ENCODE measurements at places on chromosomes 1 and 21.

- no peak for DNase-seq
Measured at GRCh38 chr1:226717256-226717909, 21.7 kb downstream of the ITPKB start.

GRCh38 chr1:82724246-82724645 lies 923.5 kb downstream of the ADGRL2 start:
- no peak for DNase-seq

GRCh38 chr1:180131510-180131909 lies 23.2 kb upstream of the QSOX1 start:
- no peak for DNase-seq

- DNase-seq = no peak
Measured at GRCh38 chr1:105243411-105243810, 1493.7 kb downstream of the AMY1C start.

DNA sequence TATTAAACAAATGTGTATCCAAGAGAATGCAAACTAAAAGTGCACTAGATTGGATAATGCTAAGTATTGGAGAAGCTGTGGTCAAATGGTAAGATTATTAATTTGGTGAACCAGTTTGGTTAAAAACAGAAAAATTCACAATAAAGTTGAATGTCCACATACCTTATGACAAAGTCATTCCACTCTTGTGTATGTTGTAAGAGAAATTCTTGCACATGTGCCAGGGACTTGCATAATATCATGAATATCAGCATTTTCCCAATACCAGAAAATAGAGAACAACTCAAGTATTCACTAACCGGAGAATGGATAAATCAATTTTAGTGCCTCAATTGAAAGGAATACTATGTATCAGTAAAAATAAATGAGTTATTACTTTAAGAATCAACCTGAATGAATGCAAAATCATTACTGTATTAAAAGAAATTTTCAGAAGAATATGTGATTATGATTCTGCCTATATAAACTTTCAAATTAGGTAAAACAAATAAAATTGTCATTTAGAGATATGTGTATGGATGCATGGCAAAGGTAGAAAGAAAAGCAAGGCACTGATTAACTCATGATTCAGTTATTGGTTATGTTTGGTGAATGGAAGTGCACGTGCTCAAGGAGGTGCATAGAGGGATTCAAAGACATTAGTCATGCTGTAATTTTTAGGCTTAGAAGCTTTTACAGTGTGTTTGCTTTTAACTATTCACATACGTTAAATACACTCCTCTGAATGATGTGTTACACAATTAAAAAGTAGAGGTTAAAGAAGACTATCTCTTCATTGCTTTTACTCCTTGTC lies 217.4 kb upstream of the KCNK2 start:
- no peak for DNase-seq

DNA sequence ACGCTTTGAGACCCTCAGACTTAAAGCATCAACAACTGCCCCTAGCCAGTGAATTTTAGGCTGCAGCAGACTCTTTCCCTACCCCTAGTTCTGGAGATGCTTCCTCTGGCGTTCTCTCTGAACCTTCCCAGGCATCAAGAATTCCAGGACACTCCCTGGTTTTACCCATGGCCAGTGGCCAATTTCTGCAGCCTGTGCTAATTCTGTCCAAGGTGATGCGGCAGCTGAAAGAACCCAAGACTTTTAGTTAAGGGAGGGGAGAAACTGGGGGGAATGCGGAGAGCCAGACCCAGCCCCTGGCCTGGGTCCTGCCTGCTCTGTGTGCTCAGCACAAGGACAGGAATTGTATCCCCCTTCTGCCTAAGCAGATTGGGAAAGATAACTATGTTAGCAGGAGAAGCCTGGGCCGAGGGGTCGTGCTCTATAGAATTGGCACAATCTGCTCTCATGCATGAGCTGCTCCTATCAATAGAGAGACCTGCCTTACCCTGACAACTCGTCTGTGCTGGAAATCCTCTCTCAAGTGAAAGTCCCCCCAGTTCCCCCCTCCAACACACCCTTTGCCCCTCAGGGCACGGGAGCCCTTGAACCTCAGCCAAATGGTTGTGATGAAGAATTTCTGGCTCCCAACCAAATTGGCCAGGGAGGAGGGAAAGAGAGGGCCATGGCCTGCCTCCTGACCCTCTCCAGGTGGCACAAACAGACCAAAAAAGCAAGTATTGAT lies 5.4 kb upstream of the GJA8 start:
- no peak for DNase-seq

DNA sequence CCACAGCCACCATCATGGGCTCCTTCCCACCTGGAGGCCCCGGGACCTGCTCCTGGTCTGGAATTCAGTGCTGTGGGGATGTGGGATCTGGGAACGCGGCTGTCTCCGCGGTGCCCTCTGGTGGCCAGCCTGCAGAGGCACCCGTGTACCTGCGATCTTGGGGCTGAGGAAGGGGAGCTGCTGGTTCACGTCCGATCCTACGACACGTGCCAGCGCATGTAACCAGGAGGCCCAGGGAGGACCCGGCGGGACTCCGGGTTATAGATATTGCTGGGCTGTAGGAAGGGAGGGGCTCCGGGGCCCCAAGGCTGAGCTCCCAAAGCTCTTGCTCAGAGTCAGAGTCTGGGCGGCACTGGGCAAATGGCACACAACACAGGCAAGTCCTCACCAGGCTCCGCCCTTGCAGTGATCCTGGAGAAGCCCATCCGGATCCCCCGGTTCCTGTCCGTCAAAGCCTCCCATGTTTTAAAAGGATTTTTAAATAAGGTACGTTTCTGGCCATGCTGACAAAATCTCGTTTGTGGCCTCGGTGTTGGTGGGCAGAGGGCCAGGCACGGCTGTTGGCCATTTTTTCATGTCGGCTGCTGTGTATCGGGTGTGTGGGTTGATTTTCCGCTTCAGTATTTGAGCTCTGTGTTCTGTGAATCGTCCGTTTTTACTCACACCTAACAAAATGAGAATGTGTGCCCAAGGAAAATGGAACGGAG lies 20.1 kb downstream of the FAAP20 start:
- peak; percentile 31 for DNase-seq

DNA sequence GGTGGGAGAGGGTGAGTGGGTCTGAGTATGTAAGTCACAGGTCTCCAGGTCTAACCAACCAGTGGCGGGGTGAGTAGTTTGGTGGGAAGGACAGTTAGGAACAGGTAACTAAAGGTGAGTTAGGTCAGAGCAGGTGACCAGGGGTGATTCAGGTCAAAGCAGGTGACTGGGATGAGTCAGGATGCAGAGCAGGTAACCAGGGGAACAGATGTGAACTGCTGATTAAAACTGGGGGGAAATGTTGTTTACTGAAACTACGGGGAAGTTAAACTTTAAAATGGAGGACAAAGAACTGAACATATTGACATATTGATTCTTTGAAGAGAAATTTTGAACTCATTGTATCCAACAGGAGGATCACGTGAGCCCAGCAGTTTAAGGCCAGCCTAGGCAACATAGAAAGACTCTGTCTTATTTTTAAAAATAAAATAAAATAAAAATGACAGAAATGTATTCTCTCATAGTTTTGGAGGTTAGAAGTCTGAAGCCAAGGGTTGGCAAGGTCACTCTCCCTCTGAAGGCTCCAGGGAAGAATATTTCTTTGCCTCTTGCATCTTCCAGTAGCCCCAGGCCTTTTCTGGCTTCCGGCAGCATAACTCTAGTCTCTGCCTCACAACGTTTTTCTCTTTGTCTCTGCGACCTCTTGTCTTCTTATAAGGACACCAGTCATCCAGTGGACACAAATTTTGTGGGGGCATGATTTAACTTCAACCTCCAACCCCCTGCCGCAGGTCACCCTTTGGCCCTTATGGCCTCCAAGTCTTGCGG lies 64.3 kb upstream of the TINAGL1 start:
- no peak for DNase-seq

DNA sequence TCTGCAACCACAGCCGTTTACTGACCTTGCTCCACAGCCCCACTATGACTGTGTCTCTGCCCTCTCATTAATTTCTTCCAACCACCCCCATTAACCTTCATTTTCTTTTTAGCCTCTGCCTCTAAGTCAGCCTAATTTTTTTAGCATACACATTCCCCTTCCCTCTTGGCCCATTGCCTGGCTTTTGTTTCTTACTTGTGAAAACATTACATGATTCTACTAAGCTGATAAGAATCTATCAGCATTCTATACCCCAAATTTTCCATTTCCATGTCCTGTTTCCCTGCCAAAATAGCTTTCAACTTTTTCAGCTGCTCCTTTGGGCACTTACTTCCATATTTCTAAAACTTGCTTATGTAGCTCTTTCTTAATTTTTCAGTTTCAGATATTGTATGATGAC lies 79.8 kb downstream of the PCP4 start:
- DNase-seq = no peak

DNA sequence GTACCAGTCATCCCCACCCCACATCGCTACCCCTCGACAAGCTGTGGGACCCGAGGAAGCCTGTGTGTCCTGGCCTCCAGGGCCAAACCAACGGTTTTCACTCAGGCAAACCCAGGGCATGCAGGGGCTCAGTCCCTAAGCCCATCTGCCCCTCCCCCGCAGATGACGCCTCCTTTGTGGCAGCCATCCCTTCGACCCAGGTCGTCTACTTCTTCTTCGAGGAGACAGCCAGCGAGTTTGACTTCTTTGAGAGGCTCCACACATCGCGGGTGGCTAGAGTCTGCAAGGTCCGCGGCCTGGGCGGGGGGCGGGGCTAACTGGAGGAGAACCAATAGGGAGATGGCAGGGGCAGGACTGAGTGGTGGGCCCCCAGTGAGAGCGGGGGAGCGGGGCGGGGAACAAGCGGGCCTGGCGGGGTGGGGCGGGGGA lies 7.4 kb downstream of the SEMA4A start:
- DNase-seq = peak; percentile 72

- no peak for DNase-seq
Measured at GRCh38 chr1:244029124-244029523, 22.0 kb upstream of the ZBTB18 start.

- DNase-seq = no peak
Measured at GRCh38 chr1:177976596-177976995, 6.7 kb upstream of the SEC16B start.

GRCh38 chr1:11851180-11851579 lies 3.6 kb upstream of the NPPA start:
- DNase-seq = no peak

DNA sequence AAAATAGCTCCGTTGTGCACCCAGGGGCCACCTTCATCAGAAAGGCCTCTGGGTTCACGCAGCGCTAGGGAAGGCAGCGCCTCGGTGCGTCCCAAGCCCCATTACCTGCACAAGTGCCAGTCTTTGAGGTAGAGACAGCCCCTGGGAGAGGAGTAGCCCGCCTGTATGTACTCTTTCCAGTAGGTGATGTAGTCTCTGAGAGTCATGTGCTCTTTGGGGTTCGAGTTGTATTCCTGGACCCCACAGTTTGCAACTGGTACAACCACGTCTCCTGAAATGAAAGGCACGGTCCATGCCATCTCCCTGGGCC lies 601 bp downstream of the JMJD4 start:
- DNase-seq = no peak

- DNase-seq = no peak
Measured at GRCh38 chr1:20426371-20426770, 59.6 kb downstream of the CAMK2N1 start.

DNA sequence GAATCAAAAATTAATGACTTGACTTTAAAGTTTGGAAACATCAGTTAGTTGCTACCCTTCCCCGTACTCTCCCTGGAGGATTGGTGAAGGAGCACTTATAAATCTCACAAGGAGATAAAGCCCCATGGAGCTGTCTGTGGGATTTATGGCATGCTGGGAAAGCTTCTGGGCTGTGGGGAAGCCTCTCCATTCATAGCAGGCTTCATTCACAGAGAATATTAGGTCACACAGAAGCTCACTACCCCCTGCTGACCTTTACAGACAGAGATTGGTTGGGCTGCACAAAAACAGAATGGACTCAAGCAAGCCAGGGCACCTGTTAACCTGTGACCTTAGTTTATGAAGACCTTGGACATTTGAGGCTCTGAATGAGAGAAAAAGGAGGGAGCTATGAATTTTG lies 32.1 kb downstream of the RGL1 start:
- no peak for DNase-seq

DNA sequence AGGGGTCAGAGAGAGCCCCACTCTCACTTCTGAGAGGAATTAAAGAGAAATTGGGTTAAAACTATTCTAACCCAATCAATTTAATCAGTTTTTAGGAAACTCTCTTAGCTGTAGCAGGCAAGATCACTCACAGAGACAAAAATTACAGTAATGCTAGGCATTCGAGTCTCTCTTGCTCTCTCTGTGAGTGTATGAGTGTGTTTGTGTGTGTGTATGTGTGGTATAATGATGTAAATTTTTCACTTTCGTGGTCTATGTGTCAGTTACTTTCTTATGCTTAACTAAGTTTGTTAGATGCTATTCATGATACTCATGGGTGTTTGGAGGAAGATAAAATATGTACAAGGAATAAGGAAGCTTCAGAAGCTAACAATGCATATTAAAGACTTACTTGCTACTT lies 131.3 kb downstream of the FASLG start:
- DNase-seq = no peak

GRCh38 chr1:6172549-6172948 lies 7.6 kb downstream of the CHD5 start:
- no peak for DNase-seq

DNA sequence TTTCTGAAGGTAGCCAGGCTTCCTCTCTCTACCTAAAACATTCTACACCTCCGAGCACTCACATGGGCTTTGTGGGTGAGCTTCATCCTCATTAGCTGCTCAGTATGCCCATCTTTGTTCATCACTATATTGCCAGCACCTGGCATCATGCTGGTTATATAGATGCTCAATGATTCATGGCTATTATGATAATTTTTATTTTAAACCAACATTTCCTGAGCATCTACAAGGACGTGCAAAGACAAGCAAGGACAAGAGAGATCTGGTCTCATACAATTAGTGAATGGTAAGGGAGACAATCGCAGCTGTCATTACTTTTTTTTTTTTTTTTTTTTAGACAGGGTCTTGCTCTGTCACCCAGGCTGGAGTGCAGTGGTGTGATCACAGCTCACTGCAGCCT lies 11.3 kb upstream of the QSOX1 start:
- no peak for DNase-seq

GRCh38 chr1:41305576-41306363 lies 55.5 kb upstream of the FOXO6 start:
- DNase-seq = no peak

GRCh38 chr1:81149649-81150325 lies 650.9 kb upstream of the ADGRL2 start:
- no peak for DNase-seq

GRCh38 chr1:14482784-14483450 lies 115.6 kb upstream of the KAZN start:
- DNase-seq = no peak

DNA sequence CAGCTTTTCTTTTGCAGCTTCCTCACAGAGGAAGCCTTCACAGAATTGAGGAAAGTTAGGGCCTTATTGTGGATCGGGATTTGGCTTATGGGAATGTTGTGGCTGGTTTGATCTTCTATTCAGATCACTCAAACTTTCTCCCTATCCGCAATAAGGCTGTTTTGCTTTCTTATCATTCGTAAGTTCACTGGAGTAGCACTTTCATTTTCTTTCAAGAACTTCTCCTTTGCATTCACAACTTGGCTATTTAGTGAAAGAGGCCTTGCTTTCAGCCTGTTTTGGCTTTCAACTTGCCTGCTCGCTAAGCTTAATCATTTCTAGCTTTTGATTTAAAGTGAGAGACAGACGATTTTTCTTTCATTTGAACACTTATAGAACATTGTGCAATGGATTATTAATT lies 181.9 kb upstream of the B3GALT2 start:
- DNase-seq = no peak
